ENCODE measurements at places on chromosomes 6 and 20.
A peak's percentile ranks its signal among the peaks of the same experiment; 100 is the strongest.

DNA sequence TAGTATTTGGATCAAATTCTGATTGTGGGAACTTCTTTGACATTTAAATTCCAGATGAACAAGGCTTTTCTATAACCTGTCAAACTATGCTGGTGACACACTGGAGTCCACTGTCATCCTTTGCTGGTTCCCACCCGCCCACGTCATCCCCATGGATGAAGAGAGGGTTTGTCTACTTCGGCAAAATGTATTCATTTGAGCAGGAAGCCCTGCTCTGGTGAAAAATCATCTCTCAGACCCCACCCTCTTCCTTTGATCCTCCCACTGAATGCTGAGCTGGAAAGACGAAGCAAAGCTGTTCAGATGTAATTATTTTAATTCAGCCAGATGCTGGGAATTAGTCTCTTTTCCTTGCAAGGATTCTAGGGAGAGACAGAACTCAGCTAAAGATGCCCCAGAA, 50.5 kb downstream of the CPNE5 start:
- DNase-seq = peak; percentile 23

DNA sequence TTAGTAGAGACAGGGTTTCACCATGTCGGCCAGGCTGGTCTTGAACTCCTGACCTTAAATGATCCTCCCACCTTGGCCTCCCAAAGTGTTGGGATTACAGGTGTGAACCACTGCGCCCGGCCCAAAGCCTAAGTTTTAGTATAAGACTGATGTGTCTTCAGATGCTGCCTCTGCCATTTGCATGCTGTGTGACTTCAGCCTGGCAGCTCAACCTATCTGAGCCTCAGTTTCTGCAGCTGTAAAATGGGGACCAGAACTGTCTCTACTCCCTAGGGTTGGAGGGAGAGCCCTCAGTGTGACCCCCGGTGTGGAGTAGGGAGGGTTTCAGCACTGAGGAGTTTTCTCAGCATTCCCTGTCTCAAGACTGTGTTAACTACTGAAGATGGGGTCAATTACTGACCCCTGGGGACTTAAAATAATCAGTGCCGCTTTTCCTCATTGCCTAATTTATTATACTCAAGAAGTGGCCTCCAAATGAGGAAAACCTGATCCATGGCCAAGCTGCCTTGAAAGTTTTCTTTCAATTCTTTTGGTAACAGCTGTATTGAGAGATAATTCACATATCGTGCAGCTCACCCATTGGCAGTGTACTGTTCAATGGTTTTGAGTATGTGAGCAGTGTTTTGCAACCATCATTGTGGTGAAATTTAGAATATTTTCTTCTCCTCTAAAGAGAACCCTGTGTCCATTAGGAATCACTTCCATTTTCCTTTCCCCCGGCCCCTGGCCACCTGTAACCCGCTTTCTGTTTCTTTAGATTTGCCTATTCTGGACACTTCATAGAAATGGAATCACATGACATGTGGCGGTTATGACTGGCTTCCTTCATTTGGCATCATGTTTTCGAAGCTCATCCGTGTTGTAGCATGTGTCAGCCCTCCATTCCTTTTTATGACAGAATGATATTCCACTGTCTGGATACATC, 64.8 kb downstream of the PHACTR3 start:
- no peak for DNase-seq

- DNase-seq = peak; percentile 47
Observed at GRCh38 chr6:7052443-7053011, 55.2 kb upstream of the RREB1 start.

GRCh38 chr6:45441851-45442453, 64.2 kb upstream of the SUPT3H start:
- peak; percentile 21 for DNase-seq

- DNase-seq = no peak
Observed at GRCh38 chr6:115717062-115717461, 343.6 kb downstream of the FRK start.

DNA sequence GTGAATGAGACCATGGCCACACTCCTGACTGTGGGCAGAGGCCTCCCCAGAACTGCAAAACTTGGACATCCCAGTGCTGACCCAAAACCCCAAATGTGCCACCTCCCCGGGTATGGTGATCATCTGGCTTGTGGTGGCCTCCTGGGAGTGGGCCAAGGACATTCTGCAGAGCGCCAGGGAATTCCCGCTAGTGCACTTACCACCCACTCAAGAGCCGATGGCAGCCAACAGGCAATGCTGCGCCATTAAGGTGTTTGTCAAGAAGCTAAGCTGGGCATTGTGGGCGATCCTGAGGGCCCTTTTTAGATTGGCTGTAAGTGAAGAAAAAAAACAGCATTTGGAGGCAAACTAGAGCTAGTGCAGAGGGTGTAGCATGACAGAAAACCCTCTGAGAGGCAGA, 9.4 kb downstream of the MMP24 start:
- DNase-seq = no peak

DNA sequence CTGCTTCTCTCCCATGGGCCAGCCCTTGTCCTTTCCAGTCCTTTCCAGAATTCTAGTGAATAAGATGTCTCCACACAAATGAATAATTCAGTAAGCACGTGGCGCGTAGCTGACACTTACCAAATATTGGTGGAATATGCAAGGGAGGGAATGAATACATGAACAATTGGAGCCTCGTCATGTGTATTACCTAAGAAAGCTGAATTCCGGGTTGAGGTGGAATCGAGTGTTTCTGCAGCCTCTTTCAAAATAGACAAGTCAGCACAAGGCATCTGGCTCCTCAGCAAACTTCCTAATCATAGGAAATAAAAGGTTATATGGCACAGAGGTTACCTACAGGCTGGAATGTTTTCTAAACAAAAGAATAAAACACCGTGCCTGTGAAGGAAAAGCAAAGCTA, 47.0 kb upstream of the NT5E start:
- no peak for DNase-seq
